Nephron progenitor cell (in vitro differentiated cells): ENCODE measurements at places on chromosomes 11 and 22.

- no peak for DNase-seq
Measured at GRCh38 chr11:134371436-134372185, 39.8 kb downstream of the GLB1L2 start.

DNA sequence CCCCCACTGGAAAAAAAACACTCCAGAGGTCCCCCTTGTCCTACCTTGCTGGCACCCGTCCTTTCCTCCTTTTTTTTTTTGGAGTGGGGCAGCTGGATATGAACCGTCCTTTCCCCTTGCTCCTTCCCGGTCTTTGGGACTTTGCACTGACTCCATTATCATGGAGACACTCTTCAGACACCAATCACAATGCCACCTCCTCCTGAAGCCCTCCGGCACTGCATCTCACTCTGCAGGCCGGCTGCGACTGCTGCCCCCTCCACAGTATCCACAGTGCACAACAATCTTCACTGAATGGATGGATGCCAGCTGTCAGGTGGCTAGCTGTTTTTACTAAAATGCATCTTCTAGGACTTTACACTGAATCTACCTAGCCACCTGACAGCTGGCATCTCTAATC is 12.7 kb upstream of the RGL4 start:
- no peak for DNase-seq

GRCh38 chr22:46860562-46860961 is 98.1 kb downstream of the TBC1D22A start:
- DNase-seq, result no peak

GRCh38 chr11:116224154-116224888 is 548.5 kb downstream of the BUD13 start:
- peak; percentile 68 for DNase-seq

- peak; percentile 43 for DNase-seq
Measured at GRCh38 chr11:20854215-20854955, 185.0 kb downstream of the NELL1 start.

GRCh38 chr11:70240337-70240736 is 30.2 kb upstream of the PPFIA1 start:
- no peak for DNase-seq

DNA sequence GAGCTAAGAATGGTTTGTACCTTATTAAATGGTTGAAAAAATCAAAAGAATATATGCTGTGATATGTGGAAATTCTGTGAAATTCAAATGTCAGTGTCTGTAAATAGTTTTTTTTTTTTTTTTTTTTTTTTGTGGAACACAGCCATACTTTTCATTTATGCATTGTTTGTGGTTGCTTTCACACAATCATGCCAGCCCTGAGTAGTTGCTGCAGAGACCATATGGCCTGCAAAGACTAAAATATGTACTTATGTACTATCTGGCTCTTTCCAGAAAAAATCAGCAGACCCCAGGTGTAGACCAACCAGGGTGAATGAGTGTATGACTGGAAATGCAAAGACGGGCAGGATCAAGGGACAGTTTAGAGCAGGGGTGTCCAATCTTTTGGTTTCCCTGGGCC is 98.3 kb downstream of the PTPRJ start:
- DNase-seq, result no peak

DNA sequence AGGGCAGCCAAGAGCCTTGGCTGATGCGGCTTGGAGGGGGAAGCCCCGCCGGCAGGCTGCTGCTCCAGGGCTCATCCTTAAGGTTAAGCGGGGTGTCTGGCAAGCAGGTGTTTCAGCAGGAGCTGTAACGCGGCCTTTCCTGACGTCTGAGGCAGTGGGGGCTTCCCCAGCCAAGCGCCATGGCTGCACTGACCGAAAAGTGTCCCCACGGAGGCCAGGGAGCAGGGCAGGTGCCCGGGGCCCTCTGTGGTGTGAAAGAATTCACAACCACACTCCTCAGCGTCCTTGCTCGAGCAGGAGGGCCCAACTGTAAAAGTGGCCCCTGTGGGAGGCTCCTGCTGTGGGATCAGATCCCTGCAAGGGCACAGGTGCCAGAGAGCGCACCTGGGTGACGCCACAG is 79.2 kb downstream of the DHCR7 start:
- no peak for DNase-seq

DNA sequence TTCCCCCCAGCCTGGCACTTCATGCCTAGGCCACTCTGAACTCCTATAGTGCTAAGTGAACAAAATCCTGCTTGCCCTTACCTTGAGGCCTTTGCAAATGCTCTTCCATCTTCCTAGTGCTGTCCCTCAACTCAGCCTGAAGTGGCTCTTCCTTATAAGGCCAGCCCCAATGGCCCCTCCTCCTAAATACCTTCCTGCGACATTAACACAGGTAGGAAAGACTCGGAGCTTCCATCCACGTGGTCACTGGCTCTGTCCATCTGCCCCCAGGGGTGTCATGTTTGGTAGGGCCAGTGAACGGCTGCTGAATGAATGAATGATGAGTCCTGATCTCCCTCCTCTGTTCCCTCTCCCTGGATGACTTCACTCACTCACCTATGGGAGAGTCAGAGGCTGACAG is 4.2 kb downstream of the PDE2A start:
- DNase-seq, result no peak

DNA sequence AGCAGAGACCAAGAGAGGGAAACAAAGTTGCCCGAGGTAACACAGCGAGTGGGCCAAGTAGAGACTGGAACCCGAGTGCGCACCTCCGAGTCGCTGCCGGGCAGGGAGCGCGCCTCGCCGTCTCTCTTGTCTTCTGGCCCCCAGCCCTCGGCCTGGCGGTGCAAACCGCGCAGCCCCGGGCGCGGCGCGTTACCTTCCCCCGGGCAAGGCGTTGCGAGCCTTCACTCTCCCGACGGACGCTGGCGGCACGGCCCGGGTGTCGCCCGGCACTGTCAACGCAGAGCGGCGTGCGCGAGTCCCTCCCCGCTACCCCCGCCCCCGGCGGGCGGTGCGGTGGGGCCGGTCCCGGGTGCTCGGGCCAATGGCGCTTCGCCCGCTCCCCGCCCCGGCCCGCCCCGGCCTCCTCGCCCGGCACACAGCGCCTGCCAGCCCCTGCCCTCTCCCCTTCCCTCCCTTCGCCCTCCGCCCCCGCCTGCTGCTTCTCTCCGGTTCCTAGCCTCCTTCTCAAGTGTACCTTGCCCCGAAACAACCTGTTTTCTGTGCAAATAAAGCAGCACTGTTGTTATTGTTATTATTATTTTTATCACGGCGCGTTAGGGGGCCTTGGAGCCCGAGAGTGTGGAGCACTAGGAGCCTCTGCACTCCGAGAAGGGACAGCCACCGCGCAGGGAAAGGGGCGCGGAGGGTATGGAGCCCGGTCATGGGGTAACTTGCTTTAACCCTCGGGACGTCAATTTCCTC is at the start of gene SYTL2:
Gene SYTL2, minus strand, starts transcription at position 271 of the 741 bp plus-strand sequence. CDS start 53,416 bp downstream, outside the sequence.
- DNase-seq, result peak; percentile 81

DNA sequence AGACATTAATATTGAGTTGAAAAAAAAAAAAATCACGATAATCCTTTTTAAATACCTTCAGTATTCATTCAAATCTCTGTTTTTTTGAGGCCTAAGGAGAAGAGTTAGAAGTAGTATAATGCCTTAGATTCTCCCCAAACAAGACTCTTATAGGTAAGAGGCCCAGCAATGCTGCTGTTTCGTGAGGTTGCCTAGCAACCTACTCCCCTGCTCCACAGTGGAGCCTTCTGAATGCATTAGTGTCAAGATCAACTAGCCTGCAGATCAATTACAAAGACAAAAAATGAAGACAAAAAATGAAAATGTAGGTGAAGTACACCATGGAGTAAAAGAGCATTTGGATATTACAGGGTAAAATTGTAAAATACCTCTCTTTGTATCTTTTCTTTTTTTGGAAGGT is 229.8 kb upstream of the LUZP2 start:
- no peak for DNase-seq
